Activated CD4-positive, CD25-positive, alpha-beta regulatory T cell treated with anti-CD3 and anti-CD28 coated beads, Interleukin-2, amount 50 U/mL, for 24 hours (primary cell): ENCODE measurements at places on chromosomes 7 and 10.

DNA sequence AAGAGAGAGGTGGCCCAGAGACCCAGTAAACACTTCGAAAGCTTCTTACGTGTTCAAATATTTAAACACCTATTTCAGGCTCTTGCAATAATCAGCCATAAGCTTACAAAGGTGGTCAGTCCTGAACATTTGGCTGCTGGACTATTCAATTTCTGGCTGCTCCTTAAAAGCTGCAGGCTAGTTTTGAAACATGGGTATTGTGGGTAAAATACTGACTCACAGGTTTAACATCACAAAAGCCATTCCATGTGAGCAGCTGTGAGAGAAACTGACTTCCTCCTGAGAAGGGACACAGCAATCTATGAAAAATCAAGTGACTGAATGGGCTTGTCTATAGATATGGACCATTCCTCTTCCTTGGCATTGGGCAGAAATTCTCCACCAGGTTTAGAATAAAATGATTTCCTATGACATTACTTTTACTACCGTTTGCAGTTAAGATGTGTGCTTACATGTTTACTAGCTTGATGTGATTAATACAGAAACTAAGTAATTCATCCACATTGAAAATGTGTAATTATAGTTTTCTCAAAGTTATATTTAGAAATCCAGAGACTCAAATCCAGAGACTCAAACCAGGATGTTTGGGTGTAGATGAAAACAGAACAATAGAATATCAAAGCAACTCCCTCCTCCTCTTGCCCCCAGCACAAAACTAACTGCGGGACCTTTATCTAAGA lies 252.3 kb downstream of the GATA3 start:
- peak; percentile 20 for ATAC-seq

GRCh38 chr7:144027070-144027469 lies 21.7 kb upstream of the OR2A5 start:
- ATAC-seq = no peak

GRCh38 chr10:106826716-106827115 lies 337.8 kb downstream of the SORCS1 start:
- ATAC-seq = no peak

- peak; percentile 44 for ATAC-seq
These were observed 108.5 kb upstream of the TMEM168 start for GRCh38 chr7:112898432-112899290.

DNA sequence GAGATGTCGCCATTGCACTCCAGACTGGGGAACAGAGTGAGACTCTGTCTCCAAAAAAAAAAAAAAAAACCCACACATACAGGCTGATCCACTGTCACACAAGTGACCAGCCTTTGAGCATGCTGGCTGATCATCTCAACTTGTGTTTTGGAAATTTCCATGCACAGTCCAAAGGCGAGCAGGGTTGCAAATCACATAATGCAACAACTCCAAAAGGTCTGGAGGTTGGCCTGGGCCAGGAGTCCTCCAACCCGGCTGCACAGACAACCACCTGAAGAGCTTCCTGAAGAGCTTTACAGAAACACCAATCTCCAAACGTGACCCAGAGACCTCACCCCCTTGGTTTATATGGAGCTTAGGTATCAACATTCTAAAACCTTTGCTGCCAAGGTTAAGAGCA lies 16.4 kb downstream of the PARD3 start:
- ATAC-seq = no peak

DNA sequence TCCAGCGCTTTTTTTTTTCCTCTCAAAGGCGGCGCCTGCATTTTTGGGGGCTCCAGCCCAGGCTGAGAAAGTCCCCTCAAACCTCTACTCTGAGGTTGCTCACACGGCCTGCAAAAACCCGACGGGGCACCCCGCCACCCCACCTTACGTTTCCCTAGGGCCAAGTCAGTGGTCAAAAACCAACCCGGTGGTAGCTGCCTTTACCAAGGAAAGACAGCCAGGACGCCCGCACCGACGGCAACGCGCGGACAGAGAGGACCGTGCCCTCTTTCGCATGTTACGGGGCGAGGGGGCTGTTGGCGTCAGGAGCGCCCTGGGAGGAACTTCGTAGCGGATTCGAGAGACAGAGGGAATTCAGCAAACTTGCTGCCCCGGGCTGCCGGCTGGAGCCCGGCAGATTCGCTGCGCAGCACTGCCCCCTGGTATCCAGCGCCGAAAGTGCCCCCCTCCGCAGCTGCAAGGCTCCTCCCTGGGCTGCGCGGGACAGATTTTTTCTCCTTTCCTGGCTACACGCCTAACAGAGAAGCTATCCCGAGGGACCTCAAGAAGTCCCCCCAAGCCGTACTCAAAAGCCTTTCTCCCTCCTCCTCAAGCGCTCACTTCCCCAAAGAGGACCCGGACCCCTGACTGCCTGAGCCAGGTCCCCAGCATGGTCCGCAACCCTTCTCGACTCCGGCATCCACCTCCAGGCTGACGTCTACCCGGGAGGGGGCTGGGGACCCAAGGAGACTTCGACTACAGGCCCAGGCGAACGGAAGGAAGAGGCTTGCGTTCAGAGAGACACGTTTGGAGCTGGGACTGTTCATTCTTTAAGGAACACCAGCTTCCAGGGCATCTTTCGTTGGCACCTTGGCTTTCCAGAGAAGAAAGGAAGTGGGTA lies 27.7 kb upstream of the VAX1 start:
- no peak for ATAC-seq

- ATAC-seq = peak; percentile 24
These were observed 3.1 kb downstream of the HNRNPA2B1 start for GRCh38 chr7:26197153-26198115.

- no peak for ATAC-seq
These were observed 122.8 kb upstream of the ZNF92 start for GRCh38 chr7:65250697-65251395.

DNA sequence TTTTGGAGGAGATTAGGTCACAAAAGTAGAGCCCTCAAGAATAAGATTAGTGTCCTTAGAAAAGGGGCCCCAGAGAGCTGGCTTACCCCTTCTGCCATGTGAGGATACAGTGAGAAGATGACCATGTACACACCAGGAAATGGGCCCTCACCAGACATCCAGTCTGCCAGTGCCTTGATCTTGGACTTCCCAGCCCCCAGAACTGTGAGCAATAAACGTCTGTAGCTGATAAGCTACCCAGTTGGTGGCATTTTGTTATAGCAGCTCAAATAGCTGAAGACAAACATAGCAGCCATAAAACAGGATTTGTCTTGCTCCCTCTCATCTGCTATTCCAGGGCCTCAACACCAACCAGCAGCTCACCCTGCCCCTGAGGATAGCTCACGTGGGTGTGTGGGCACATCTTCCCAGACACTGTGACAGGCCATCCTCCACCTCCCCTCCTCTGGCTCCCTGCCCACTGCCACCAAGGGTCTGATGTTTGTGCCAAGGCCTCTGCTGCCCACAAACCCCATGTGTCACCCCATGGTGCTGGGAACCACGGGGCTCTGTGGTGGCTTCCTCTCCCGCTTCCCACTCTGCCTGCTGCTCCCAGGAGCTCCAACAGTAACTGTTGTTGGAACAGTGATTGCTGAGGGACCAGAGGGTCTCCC lies 252.4 kb downstream of the USP6NL start:
- ATAC-seq = no peak

GRCh38 chr7:155489158-155489840 lies 31.4 kb downstream of the EN2 start:
- ATAC-seq = no peak

DNA sequence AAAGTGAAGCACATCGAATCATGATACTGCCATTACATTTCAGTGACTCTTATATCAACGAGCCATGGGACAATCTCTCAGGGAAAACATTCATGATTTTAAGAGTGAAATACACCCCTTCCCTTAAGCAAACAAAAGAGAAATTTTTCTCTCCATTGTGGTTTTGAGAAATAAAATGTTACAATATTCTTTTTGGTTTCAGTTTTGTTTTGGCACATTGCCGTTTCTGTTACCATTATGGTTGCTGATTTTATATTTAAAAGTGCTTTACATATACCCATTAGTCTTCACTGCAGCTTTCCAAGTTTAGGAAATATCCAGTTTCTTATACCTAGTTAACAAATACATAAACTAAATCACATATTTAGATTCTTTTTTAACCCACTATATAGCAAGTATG lies 126.8 kb upstream of the SEM1 start:
- ATAC-seq = no peak

- no peak for ATAC-seq
These were observed 328.4 kb upstream of the NFE2L3 start for GRCh38 chr7:25823571-25823970.

- ATAC-seq = peak; percentile 51
These were observed 855 bp downstream of the ATP6V1F start for GRCh38 chr7:128863433-128863989.

- ATAC-seq = no peak
These were observed 265.1 kb downstream of the CCSER2 start for GRCh38 chr10:84593506-84593905.

DNA sequence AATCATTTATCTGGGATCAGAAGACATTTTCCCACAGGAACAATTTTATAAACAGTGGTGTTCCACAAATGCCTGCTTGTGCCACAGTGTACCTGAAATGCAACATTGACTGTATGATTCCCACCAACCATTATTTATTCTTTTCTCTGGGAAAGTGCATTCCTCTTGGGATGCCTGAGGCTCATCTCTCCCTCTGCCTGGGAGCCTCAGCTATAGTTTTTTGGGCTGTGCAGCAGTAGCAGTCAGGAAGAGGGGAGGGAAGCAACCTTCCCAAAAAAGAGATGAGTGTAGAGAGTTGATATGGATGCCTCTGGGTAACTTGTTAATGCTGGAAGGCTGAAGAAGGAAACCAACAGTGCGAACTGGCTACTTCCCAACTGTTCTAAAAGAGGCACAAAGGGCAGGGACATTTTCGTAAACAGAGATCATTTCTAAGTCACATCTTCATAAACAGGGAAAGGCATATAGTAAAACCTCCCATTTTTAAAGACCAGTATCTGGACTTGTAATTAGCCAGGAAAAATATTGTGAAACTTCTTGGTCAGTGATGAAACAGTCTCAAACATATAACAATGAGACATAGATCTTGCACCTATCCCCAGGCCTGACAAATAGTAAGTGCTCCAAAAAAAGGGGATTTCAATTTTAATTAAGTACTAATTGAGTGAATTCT lies 1.4 kb upstream of the CALD1 start:
- no peak for ATAC-seq

- no peak for ATAC-seq
These were observed 66.9 kb upstream of the BAIAP2L1 start for GRCh38 chr7:98467570-98468312.

DNA sequence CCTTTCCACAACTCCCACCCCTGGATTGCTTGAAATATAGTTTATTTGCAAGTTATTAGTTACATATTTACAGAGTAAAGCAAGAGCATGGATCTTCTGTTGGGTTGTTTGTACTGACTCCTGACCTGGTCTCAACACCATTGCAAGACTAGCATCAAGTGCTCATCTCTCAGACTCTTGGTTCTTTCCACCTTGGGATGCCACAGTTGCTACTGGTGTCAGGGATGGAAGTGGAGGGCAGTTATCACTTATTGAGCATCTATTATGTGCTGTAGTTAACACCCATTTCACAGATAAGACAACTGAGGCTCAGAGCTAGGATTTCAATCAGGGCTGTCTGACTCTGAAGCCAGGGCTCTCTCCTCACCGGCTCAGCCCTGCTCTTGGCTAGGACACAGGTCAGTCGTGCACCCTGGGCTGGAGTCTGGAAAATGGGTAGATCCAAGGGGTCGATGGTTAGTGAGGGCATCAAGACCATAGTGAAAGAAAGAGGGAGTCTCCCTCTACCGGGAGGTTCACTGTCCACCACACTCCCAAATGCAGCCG lies 614 bp upstream of the ADAMTS14 start:
- ATAC-seq = no peak

DNA sequence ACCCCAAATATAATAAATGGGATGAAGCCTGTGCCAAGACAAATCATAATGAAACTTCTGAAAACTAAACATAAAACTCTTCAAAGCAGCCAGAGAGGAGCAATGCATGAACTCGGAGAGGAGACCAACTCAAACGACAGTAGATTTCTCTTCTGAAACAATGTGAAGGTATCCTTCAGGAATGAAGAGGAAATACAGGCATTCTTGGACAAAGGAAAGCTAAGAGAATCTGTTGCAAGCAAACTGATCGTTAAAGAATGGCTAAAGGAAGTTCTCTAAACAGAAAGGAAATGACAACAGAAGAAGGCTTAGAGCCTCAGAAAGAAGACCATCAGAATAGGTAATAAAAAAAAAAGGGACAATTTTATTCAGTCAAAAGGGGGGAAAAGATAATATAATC lies 6.6 kb downstream of the GNA12 start:
- no peak for ATAC-seq

DNA sequence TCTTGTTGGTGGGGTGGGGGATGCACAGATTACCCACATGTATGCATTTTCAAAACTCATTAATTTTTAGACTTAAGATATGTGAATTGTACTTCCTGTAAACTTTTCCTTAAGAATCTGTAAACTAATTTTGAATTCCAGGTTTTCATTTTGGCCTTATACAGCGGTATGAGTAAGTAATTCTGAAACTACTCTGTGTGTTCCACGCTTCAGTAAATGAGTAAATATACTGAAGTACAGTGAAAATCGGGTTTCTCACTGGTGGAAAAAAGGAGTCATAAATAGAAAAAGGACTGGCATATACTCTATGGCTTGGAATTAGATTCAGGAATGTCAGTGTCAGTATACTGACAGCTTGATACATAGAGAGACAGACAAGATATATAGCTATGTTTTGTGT lies 72.8 kb downstream of the CTTNBP2 start:
- no peak for ATAC-seq

- ATAC-seq = no peak
These were observed 52.9 kb downstream of the CAMK2B start for GRCh38 chr7:44272456-44272855.

DNA sequence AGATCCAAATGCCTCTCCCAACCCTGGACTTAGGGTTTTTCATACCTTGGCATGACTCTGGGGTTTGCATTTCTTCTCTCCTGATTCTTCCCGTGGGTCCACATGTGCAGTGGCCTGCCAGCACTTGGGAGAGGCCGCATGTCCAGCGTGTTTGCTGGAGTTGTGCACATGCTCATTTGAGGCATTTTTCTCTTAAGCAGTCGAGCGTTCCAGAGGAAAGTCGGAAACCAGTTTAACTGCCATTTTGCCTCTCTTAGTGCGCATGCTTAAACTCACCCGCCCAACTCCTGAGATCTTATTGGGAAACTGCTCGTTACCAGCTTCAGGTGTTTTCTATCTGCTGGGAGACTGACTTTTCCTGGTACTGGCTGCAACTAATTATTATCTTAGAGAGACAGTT lies 888.4 kb upstream of the PHF14 start:
- no peak for ATAC-seq

GRCh38 chr7:90692396-90692795 lies 96.3 kb downstream of the CDK14 start:
- no peak for ATAC-seq
